Mammary microvascular endothelial cell (primary cell): ENCODE measurements at places on chromosomes 3 and 15. TPM values are rescaled to one million over a fixed set of nuclear protein-coding genes. Genes with fewer than 3 reads are reported as not detected.

The RLBP1 gene
- total RNA-seq: not detected in 2 replicates

The HCN4 gene
- not detected in 2 replicates for total RNA-seq

The ADGRG7 gene
- total RNA-seq: not detected in 2 replicates

The RAD51 gene
- 12.3 and 16.2 TPM in 2 replicates for total RNA-seq

The PAK6 gene
- 0.20 TPM in 1 of 2 replicates, not detected in the other for total RNA-seq

The SLC28A2 gene
- not detected in 2 replicates for total RNA-seq

The SNURF gene
- 0.30 and 8.0 TPM in 2 replicates for total RNA-seq

The MYO5A gene
- 85.3 and 89.0 TPM in 2 replicates for total RNA-seq

The CSTA gene
- not detected in 2 replicates for total RNA-seq

The SCN5A gene
- total RNA-seq: 5.5 and 8.4 TPM in 2 replicates

The GOLGA6B gene
- total RNA-seq: not detected in 2 replicates
